ENCODE measurements at places on chromosomes 7 and 10.

DNA sequence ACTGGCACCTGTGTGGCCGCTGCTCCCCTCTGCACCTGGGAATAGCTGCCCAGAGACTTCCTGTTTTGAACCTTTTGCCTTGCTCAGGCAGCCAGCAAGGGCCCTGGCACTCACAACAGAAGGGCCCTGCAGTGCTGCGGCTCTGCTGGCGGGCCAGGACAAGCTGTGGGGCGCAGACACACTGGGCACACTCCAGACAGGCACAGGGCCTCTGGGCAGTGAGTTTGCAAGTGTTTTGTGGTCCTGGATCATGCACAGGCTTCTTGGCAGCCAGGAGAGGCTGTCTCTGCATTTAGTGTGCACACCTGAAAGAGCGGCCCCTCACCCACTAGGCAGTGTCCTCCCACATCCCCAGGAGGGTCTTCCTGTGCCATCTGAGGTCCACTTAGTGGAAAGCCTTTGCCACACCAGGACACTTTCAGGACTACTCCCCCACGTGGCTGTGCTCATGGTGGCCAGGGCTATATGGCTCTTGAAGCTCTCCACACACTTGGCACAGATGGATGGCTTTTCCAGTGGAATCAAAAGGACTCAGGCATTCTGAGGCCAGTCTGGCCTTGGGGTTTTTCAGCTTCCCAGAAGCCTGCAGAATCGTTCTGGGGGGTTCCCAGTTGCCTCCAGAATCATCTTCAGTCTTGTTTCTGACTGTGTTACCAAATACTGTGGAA is 5.0 kb upstream of the ATP6V0E2 start:
- DNase-seq = no peak

- DNase-seq = no peak
Measured at GRCh38 chr10:12389154-12389734, 39.9 kb downstream of the CAMK1D start.

- no peak for DNase-seq
Measured at GRCh38 chr7:25495342-25496250, 267.3 kb upstream of the NPVF start.

GRCh38 chr7:2969398-2970306 is 74.0 kb downstream of the CARD11 start:
- no peak for DNase-seq

DNA sequence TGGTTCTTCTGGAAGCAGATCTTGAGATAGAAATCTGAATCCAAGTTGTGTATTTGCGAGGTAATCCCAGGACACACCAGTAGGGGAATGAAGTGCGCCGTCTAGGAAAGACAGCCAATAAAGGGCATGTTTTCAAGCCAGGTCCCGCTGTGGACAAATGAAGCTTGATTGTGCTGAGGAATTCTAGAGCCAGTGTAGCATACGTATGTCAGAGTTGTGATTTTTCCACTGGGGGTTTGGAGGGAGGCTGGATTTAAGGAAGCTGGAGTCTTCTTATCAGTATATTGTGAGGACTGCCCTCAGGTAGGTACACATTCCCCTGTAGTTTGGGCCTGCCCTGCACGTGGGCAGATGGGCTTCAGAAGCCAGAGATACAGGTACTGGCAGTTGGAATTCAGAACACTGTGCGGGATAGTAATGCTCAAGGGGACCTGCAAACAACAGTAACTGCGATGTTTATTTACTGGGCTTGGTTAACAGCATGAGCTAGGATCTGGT is 50.9 kb downstream of the GALNT11 start:
- no peak for DNase-seq

DNA sequence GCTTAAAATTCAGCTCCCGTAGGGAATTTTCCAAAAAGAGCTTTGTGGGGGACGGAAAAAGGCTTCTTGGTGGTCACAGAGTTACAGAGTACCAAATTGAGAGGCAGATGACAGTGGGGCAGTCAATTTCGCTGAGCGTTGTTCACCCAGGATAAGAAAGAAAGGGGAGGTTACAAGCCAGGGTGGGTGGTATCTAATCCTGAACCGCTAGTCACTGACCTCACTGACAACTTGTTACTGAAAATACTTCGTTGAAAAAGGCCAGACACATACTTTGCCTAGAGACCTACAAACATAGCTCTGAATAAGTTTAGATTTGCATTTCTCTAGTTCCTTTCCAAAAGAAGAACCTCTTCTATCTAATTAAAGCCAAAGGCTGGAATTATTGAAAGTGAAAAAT is at the start of gene CTNNA3:
TSS of gene CTNNA3 (minus strand) at position 167 of the 400 bp plus-strand sequence.
- no peak for DNase-seq

- DNase-seq = no peak
Measured at GRCh38 chr7:123289200-123289599, 89.4 kb upstream of the SLC13A1 start.

DNA sequence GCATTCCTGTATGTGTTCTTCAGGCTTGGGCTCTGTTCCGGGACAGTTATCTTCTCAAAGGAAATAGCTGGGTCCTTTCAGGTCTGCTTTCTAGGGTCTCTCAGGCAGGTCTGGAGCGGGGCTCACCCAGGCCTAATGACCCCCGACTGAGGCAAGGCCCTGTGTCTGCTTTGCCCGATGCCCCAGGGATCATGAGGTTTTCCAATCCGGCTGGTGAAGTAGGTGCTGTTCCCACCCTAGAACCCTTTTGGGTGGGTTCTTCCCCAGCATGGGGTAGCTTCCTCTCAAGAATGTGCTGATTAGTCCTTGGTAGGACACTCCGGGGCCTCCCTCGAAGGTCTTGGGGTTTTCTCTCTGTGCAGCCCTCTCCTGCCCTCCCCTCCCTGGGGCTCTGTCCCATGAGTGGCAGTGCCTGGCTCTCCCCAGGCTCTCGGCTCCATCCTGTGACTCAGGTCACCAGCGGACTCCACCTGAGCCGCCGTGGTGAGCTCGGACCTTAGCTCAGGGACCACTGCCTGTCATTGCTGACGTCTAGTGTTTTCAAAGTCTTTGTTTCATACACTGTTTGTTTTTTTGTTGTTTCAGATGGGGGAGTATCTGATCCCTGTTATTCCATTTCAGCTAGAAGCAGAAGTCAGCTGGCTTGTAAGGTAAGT is 71.0 kb upstream of the NKX6-2 start:
- no peak for DNase-seq

DNA sequence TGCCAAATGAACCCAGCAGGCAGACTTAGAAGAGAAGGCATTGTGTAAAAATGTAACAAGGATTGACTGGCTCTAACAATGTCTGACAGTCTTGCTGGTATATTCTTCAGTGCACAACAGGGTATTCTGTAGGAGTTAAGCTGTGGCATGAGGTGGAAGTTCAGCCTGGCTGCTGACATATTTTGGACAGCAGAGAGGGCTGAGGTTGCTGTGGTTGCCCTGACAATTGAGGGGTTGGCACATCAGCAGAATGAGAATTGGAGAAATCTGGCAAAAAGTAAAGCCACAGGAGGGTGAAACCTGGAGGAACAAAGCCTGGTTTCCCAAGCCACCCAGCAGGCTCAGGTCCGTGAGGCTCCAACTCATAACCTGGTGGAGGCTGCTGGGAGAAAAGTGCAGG is 220.2 kb downstream of the JAZF1 start:
- DNase-seq = no peak

DNA sequence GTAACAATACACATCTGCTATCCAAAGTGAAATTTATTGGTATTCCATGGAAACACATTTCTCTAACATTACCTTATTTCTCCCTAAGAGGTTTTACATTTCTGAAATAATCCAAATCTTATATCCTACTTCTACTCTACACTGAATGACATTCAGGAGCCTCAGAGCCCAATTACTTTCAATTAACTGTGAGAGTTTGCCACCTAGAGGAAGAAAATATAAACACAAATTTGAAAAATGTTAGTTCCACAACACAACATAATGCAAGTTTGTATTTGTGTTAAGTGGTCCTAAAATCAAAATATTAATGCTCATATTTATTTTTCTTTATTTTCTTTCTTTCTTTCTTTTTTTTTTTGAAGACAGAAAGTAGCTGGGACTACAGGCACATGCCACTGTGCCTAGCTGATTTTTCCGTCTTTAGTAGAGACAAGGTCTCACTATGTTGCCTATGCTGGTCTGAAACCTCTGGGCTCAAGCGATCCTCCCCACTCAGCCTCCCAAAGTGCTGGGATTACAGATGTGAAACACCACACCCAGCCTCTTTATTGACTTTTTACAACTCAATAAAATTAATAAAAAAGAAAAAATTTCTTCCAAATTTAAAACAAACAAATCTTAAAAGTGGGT is 46.0 kb downstream of the ATAD1 start:
- no peak for DNase-seq

- no peak for DNase-seq
Measured at GRCh38 chr10:131736321-131736980, 164.4 kb upstream of the PPP2R2D start.

- no peak for DNase-seq
Measured at GRCh38 chr7:1758028-1758858, 88.2 kb downstream of the ELFN1 start.

DNA sequence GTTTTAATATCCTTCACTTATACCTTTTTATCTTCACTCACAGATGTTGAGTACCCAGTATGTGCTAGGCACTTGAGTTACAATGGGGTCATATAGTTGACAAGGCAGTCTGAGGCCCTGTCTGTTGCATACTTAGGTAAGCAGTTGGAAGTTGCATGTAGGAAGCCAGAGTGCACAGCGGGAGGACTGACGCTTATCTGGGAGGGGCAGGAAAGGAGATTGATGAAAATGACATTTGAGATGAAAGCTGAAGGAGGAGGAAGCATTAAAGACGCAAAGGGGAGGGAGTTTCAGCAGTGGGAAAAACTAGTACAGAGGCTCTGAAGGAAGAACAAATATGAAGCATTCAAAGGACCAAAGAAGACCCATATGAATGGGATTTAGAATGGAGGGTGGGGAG is 266.2 kb downstream of the HTR7 start:
- no peak for DNase-seq

DNA sequence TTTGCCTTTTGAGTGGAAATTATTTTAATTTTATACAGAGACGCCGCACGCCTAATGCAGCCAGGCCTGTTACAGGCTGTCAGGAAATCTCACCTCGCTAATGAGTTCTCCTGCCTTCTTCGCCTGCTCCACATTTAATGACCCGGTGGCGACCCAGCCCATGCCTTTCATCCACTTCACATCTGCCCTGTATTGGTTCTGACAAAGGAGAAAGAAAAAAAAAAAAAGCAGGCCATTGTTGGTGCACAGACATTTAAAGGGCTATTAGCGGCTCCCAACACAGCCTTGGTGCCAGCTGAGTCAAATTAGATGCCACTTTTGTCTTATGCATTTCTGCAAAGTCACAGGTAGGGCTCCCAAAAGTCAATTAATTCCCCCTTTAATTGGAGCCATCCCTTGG is 43.3 kb downstream of the NRAP start:
- no peak for DNase-seq

Measured in effector memory CD4-positive, alpha-beta T cell (primary cell).